ENCODE measurements at places on chromosomes 2 and 18.
A peak's percentile ranks its signal among the peaks of the same experiment; 100 is the strongest.

GRCh38 chr2:84914334-84914733, 8.9 kb downstream of the TMSB10 start:
- no peak for DNase-seq

DNA sequence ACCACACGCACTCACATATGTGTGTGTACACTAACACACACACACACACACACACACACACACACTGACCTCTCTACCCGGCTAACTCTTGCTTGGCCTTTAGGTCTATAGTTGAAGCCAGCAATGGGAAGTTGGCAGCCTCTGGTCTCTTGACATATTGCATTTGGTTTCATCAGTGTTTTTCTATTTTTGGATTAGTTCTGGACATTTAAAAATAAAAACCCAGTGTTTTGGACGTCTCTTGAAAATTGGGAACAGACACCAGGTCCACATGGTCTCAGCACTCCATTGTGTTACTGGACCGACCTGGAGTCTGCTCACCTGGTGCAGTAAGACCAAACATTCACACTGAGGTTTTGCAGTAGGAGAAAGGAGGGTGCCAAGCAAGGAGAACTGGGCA, 50.4 kb upstream of the AFF3 start:
- DNase-seq: no peak

- no peak for DNase-seq
These were observed 71.3 kb upstream of the TEX51 start for GRCh38 chr2:126827371-126827770.

GRCh38 chr2:6864923-6865345, 773 bp downstream of the CMPK2 start:
- no peak for DNase-seq

- peak; percentile 59 for DNase-seq
These were observed 478.8 kb downstream of the PLCL1 start for GRCh38 chr2:198283146-198283545.

DNA sequence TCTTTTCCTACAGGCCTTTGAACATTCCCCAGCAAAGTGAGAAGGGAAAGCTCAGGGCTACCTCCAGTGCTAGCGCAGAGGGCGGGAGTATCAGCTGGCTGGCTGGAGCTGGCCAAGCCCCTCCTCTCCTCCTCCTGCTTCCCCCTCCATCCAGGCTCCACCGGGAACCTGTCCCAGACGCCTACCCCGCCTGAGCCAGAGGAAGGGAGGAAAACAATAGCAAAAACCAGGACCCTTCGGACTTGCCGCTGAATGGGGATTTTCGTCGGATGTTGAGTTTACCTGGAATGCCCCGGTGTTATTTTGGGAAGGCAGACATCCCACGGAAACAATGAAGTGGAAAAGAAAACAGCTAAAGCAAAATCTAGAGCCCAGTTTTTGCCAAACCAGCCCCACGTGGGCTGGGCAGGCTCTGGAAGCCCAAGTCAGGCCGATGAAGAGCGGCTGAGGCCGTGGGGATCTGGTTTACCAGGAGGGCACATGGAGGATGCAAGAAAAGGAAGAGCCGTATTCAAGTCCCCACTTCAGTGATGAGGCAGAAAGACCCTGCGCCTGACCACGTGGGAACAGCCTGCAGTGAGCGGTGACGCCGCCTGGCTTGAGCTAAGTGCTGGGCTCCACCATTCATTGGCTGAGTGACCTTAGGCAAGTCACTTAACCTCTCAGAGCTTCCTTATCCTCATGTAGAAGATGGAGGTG, 100.4 kb upstream of the LCLAT1 start:
- no peak for DNase-seq

DNA sequence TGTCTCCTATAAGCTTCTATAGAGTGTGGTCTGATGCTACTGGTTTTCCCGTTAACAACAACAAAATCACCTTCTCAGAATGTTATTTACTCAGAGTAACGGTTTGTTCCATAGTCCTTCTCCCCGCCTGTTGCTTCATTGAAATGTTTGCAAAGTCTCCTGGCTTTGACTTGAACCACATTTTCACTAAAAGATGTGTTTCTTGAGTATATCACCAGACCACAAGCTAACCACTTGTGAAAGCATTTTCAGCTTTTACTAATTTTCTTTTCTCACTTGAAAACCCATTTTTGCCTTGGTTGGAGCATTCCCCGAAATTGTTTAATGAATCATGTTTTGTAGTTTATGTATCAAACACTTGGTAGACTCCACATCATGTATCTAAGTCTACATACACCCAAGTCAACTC, 121.2 kb downstream of the DPP4 start:
- DNase-seq: no peak

DNA sequence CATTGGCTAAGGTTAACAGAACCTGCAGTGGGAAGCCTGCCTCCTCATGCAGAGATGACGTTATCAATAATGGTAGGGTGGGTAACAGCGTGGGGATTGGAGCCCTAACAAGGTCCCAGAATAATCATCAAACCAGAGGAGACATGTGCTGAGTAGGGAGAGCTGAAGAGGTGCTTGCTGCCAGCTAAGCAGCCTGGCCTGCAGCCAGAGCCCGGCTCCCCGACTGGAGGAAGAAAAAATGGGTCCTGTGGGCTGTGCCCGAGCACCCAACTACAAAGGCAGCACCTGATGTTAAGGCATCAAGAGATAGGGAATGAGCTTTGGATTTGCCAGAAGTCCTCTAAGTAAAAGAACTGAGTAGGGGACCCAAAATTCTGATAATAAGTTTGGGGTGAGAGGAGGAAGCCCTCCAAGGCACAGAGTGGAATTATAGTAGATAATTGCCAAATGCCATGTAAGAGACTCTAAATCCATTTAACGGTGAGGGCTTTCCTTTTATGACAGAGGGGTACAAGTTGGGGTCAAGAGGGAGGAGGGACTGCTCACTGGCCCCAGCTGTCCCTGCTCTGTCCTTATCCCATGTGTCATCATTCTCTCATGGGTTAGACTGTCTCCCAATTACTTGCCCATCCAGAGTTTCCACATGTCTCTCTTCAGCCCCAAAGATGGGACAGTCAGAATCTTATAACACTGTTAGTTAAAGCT, 156.1 kb downstream of the ANTXR1 start:
- DNase-seq: no peak

- DNase-seq: no peak
These were observed 52.1 kb downstream of the COPS8 start for GRCh38 chr2:237137626-237138323.

DNA sequence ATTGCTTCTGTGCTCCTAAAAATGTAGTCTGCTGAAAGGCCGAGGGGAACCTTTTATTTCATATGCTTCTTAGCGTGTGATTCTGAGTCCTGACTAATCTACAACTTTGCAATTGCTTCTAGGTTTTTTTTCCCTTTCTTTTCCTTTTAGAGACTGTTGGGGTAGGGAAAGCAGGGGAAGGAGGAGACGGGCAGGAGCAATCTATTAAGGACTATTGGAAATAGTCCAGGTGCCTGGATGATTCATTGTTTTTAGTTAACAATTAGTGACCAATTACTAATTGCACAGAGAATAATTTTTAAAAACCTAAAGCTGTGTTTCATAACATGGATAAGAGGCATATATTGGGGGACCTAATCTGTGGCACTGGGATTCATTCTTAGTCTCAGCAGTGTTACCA, 49.4 kb upstream of the STON1 start:
- peak; percentile 12 for DNase-seq

DNA sequence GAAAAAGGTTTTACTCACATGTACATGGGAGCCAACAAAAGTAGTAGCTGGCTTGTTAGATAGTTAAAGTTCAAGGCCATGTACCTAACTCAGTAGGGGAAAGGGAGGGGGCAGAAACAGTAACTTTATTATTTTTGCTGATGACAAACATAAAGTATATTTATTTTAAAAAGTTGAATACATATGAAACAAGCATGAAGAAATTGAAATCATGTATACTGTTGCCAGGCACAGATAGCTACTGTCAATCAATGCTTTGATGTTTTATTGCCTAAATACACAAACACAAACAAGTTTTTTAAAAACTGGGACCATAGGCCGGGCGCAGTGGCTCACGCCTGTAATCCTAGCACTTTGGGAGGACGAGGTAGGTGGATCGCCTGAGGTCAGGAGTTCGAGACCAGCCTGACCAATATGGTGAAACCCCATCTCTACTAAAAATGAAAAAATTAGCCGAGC, 7.6 kb upstream of the PSD4 start:
- no peak for DNase-seq

GRCh38 chr2:54106631-54107454, 8.6 kb upstream of the ACYP2 start:
- peak; percentile 63 for DNase-seq

DNA sequence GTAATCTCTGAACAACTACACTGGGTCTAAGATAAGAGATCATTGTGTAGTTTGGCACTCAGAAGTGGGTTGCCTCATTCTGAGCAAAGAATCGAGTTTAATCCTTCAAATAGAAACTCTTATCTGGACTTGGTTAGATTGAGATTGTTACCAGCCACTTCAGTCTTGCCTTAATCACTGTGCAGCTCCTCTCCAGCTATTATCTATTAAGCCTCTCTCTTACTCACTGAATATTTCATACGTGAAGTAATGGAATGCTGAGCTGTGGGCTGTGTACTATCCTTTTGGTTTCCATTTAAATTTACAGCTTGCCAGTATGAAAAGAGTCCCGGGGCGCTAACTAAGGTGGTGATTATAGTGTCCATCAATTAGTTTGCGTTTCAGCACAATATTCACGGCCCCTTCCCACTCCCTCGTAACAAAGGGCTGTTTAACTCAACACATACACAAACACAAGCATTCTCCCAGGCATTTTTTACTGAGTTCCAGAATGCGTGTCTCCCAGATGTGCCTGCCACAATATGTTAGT, 65.7 kb upstream of the NCKAP5 start:
- peak; percentile 24 for DNase-seq

- DNase-seq: no peak
These were observed 155.3 kb downstream of the BAZ2B start for GRCh38 chr2:159461076-159461475.

- no peak for DNase-seq
These were observed 277.1 kb downstream of the PIEZO2 start for GRCh38 chr18:10872304-10872703.

GRCh38 chr2:43026426-43027096, 199.8 kb downstream of the ZFP36L2 start:
- no peak for DNase-seq

DNA sequence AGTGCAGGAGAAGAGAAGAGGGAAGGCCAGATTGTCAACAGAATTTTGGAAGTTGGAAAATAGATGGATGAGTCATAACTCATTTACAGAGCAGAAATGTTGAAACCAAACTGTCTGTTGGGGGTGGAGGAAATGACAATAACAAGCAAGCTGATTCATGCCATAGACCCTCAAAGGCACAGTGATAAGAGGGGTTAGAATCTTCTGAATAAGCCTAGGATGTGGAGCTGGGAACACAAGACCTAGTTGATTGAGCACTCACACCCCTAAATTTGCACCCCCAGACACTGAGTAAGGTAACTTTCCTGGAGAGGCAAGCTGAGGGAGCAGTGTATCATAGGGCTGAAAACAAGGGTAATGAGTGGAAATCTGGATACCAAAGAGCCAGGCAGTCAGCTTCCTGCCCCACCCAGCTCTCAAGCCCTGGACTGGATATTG, 141.4 kb downstream of the SCG2 start:
- DNase-seq: peak; percentile 89

DNA sequence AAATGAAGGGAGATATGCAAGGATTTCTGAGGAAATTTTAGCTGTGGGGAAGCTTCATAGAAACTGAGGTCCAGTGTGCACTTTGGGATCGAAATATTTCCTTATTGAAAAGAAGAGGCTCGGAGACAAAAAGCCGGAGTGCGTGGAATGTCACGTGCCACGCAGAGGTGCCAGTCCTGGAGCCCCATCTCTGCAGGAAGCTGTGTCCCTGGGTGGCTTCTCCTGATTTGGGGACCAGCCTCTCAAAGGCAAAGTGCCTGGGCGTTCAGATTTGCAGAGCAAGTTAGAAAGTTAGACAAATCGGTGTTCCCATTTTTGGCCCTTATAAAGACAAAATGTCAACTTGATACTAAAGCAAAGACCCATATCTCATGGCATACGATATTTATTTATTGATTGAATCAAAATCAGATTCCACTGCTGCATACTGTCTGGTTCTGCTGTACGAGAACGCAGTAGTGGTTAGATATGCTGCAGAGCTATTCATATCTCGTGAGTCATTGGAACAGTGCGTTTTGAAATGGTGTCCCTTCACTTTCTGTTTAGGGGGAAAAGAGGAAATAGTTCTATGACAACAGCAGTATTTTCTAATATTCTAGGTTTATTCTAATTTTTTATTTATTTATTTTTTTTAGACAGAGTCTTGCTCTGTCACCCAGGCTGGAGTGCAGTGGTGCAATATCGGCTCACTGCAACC, 9.1 kb upstream of the ATG16L1 start:
- DNase-seq: peak; percentile 19

Data from fibroblast of mammary gland (primary cell).